ENCODE measurements at places on chromosomes 3 and 15. TPM values are rescaled to one million over a fixed set of nuclear protein-coding genes. Genes with fewer than 3 reads are reported as not detected.

MED12L gene
- polyA plus RNA-seq, result 0.76 TPM

PCSK6 gene
- 23.7 TPM for polyA plus RNA-seq

DNA sequence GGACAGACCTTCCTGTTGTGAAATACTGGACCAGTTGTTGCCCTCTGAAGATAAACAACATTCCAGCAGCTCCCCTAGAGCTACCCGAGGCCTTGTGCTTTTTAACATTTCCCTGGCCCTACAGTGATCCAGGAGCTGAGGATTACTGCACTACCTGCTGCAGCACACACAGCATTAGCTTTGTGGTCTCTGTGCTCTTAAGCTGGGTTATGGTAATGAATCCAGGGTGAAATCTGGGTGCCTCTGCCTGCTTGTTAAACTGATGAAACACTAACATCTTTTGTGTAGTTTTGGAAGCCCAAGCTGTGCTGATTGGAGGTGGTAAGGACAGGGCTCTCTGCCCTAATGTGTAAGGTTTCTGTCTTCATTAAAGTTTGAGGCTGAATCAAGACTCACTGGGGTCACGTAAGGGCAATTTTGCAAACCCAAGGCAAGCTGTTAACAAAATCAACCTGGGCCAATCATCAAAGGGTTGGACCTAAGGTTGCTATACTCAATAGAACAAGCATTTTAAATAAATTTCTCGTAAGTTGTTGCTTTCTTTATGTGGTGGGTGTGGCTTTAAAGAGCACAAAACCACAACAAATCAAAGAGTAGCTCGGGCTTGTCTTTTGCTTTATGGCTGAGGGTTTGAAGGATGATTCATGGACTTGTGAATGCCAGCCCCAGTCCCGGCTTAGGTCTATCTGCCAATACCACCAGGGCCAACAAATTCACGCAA, 183.9 kb downstream of the TPRG1 start:
- DNase-seq, result no peak

GRCh38 chr15:31173790-31174450, 72.4 kb upstream of the TRPM1 start:
- DNase-seq, result no peak

DNA sequence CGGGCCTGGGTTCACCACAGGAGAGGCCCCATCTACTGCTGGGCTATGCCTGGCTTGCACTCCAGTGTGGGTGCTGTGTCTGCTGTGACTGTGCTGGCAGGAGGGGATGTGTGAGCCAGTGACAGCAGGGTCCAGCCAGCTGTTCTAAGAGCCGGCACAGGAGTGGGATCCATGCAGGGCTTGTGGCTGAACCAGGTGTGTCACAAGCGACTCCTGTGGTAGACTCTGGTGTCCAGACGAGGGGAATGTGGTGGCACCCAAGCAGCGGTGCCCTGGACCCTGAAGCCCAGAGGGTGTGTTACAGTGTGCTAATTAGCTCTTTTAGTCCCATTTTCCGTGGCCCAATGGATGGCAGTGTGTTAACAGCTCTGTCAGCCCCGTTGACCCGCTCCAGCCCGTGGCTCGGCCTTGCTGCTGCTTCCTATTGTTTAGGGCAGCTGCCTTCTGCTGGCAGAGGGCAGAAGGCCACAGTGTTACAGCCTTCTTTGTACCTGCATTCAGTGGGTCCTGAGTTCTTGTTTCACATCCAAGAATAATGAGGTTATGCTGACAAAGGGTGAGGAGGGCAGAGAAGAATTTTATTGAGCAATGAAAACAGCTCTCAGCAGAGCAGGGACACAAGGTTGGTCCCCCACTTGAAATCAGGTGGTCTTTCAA, 78.5 kb upstream of the RNU6-1 start:
- DNase-seq, result no peak
